Hippocampal formation (tissue), 2 donors: ENCODE measurements at places on chromosomes 12 and 14.

GRCh38 chr14:47194055-47194454 lies 481.4 kb downstream of the MDGA2 start:
- no peak for DNase-seq

- DNase-seq: no peak
These were observed 89.2 kb upstream of the FOXG1 start for GRCh38 chr14:28677381-28677780.

- DNase-seq: no peak
These were observed 9.9 kb upstream of the SLC38A2 start for GRCh38 chr12:46382408-46382963.

GRCh38 chr14:32719601-32720000 lies 219.1 kb upstream of the NPAS3 start:
- no peak for DNase-seq

DNA sequence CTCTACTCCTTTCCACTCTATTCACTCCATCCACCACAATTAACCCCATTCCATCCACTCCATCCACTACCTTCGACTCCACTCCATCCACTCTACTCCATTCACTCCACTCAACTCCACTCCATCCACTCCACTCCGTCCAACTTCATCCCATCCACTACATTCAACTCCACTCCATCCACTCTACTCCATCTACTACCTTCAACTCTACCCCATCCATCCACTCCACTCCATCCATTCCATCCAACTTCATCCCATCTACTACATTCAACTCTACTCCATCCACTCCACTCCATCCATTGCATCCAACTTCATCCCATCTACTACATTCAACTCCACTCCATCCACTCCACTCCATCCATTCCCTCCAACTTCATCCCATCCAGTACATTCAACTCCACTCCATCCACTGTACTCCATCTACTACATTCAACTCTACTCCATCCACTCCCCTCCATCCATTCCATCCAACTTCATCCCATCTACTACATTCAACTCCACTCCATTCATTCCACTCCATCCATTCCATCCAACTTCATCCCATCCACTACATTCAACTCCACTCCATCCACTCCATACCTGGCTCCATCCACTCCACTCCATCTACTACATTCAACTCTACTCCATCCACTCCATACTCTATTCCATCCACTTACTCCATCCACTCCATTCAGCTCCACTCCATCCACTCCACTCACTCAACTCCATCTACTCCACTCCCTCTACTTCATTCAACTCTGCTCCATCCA lies 16.4 kb downstream of the HNF1A start:
- no peak for DNase-seq

GRCh38 chr12:52691076-52691840 lies 11.1 kb upstream of the KRT1 start:
- DNase-seq: no peak

DNA sequence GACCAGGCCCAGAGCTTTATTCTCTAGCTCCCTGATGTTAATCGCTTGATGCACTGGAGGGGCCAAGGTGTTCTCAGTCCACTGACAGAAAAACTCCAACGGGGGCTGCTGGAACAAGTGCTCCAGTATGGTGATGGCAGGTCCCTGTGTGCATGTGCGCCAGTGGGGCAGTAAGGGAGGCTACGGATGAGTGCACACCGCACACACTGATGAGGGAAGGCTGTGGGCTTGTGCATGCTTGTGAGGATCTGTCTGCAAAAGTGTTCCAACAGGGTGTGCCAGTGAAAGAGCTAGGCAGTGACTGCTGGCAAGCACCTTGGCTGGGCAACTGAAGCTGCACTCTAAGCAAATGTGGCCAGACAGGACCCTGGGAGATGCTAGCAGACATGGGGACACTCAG lies 229.7 kb upstream of the FOXG1 start:
- no peak for DNase-seq

GRCh38 chr14:61897300-61897699 lies 135.1 kb downstream of the SNAPC1 start:
- DNase-seq: no peak

GRCh38 chr14:66508547-66508845 lies 549 bp downstream of the GPHN start:
- DNase-seq: no peak

DNA sequence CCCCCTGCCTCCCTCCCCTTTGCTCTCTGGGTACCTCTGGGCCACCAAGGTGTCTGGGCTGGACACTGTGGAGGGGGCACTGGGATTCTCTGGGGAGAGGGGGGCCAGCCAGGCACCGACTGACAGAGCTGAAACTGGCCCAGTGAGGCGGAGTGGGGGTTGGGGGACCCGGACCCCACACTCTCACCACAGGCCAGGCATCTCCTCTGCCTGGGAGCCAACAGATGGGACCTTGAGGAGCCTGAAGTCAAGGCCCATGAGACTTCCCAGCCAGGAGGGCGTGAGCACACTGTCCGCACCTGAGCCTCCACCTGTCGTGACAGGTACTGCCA lies 39.8 kb upstream of the PPP1R13B start:
- DNase-seq: no peak

- DNase-seq: no peak
These were observed 97.9 kb upstream of the BBS10 start for GRCh38 chr12:76446090-76446489.
